ENCODE measurements at places on chromosomes 4 and X. TPM values are rescaled to one million over a fixed set of nuclear protein-coding genes. Genes with fewer than 3 reads are reported as not detected.

- H3K27ac ChIP-seq = peak overlapping the region; percentile 97
- no peak for DNase-seq
- H3K4me3 ChIP-seq = peak overlapping the region; percentile 76
- no peaks in the 10 kb centered on the region for H3K27me3 ChIP-seq
- H3K36me3 ChIP-seq = no peaks in the 10 kb centered on the region
Measured at GRCh38 chrX:107674480-107675364, 46.4 kb downstream of the PRPS1 start.

GRCh38 chr4:85475631-85476233 is 782 bp downstream of the ARHGAP24 start:
- no peak for DNase-seq
- peaks cover 13% of the 10 kb centered on the region for H3K4me1 ChIP-seq
- no peaks in the 10 kb centered on the region for H3K36me3 ChIP-seq
- peak overlapping the region; percentile 82 for H3K4me3 ChIP-seq
- H3K27me3 ChIP-seq = peaks cover 17% of the 10 kb centered on the region

DNA sequence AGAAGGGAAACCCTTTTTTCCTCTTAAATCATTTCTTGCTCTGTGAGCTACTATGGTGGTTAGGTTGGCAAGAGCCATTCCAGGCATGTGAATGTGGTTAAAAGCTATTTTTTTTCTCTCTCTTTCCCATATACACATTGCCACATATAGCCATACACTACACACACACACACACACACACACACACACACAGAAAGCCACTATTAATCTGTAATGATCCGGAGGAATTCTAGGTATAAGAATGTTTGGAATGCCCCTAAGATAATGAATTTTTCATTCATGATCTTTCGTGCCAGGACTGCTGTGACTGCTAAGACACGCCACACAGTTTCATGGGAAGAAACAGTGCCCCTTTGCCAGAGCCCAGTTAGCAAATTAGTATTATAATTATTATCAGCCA is 21.8 kb upstream of the TLL1 start:
- H3K27ac ChIP-seq = no peak overlapping the region
- H3K4me3 ChIP-seq = no peak overlapping the region
- H3K4me1 ChIP-seq = no peaks in the 10 kb centered on the region
- no peak for DNase-seq
- H3K27me3 ChIP-seq = no peaks in the 10 kb centered on the region

Gene PLP2
- total RNA-seq = 120 TPM

DNA sequence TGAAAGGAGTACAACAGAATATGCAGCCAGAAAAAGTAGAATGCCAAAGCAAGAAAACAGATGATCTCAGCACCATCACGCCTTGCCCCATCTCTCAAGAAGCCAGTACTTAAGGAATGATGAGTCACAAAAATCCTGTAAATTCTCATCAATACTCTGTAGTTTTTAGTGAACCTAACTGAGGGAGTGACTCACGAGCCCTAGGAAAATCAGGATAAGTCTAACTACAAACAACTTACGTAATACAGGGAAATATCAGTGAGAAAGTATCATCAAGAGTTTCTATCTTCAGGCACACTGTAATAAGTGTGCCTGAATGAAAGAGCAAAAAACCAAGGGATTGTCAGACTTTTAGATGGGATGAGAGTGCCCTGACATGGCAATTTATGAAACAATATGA is 644.4 kb downstream of the STPG2 start:
- H3K27me3 ChIP-seq = no peaks in the 10 kb centered on the region
- no peak overlapping the region for H3K4me3 ChIP-seq
- no peak for DNase-seq

All from chondrocyte (in vitro differentiated cells).